Esophagus squamous epithelium (tissue), 5 donors: ENCODE measurements at places on chromosomes 12 and 14.
A peak's percentile ranks its signal among the peaks of the same experiment; 100 is the strongest.

DNA sequence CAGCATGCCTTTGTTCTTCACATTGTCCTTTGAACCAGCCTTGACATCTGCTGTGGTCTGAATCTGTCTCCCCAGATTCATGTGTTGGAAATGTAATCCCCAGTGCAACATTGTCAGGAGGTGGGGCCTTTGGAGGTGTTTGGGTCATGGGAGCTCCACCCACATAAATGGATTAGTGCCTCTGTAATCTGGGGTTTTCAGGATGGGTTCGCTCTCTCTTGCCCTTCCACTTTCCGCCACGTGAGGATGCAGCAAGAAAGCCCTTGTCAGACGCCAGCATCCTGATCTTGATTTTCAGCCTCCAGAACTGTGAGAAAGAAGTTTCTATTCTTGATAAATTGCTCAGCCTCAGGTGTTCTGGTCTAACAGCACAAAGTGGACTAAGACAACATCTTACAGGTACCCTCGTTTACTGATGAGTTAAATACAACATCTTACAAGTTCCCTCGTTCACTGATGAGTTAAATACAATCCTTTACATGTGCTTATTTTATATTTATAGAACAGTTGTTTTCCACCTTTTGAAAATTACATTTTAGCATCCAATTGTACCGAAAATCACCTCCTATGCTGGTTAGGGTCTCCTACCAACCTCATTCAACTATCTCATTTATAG lies 54.4 kb upstream of the RIMBP2 start:
- DNase-seq: no peak

GRCh38 chr14:31678421-31679249 lies 117.4 kb downstream of the NUBPL start:
- DNase-seq: no peak

GRCh38 chr12:105110851-105111250 lies 3.3 kb downstream of the WASHC4 start:
- DNase-seq: no peak

GRCh38 chr14:104112609-104113571 lies 25.5 kb upstream of the KIF26A start:
- no peak for DNase-seq

- DNase-seq: no peak
Measured at GRCh38 chr12:65742018-65743010, 82.0 kb upstream of the HMGA2 start.

DNA sequence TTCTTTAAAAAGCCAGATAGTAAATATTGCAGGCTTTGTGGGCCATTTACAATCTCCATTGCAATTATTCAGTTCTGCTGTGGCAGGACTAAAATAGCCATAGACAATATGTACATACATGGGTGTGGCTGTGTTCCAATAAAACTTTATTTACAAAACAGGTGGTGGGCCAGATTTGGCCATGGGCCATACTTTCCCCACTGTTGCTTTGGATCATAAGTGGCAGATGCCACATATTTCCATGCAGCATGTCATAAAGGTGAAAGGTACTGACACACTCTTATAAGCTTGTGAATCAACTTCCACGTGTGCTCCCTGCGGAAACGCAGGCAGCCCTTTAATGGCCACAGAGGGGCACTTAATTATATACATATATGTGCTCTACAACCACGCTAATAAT lies 244.4 kb upstream of the FOXN3 start:
- no peak for DNase-seq

DNA sequence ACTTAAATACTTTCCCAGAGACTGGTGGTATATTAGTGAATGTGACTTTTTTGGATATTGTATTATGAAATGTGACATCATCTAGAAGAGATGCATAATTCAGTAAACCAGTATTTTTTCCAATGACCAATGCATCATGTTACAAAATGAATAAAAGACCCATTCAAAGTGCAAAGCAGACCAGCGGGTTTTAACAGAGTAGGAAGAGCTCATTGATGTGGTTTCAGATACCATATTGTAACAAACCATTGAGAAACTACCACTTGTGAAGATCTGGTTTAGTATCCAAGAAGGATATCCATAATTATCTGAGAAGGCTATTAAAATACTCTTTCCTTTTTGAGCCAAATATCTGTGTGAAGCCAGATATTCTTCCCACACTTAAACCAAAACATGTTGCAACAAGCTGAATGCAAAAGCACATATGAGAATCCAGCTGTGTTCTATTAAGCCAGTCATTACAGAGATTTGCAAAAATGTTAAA lies 47.7 kb downstream of the MVK start:
- DNase-seq: no peak

DNA sequence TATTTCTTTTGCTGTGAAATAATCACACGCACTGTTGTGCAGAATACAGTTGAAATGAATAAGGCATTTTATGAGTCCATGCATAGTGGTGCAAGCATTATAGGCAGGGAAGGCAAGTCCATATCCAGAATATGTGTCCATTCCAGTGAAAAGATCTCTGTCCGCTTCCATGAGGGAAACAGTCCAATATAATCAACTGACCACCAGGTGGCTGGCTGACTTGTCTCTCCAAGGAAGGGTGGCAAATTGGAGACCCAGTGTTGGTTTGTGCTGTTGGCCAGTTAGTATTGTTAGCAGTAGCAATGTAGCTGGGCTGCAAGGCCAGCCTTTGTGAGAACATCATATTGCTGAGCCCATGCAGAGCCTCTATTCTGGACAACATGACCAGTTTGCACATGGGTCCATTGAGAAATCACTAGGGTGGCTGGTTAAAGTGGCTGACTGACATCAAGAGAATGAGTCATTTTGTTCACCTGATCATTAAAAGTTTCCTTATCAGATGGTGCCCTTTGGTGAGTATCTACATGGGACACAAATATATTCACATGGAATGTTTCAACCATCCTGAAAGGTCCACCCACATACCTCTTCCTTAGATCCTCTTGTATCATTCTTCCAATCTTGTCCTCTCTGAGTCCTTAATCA lies 17.3 kb upstream of the YAF2 start:
- DNase-seq: no peak

GRCh38 chr14:79443602-79444001 lies 767.7 kb downstream of the DIO2 start:
- no peak for DNase-seq

DNA sequence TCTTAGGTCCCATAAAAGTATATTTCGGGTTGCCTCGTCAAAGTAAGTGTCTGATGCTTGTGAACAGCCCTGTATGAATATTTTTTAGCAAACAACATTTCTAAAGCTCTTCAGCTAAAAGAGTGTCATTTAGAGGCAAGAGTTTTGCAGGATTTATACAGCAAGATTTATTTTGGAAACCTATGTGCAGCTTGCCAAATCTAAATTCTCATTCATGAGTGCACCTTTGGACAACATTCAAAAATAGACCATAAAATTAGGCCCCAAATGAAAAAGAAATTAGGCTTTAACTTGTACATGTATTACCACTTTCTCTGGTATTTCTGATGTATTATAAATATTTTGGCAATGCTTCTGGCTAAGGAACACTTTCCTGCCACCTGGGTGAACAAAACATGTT lies 224.4 kb upstream of the PDZRN4 start:
- no peak for DNase-seq

GRCh38 chr12:121241156-121241970 lies 31.4 kb downstream of the P2RX4 start:
- no peak for DNase-seq

DNA sequence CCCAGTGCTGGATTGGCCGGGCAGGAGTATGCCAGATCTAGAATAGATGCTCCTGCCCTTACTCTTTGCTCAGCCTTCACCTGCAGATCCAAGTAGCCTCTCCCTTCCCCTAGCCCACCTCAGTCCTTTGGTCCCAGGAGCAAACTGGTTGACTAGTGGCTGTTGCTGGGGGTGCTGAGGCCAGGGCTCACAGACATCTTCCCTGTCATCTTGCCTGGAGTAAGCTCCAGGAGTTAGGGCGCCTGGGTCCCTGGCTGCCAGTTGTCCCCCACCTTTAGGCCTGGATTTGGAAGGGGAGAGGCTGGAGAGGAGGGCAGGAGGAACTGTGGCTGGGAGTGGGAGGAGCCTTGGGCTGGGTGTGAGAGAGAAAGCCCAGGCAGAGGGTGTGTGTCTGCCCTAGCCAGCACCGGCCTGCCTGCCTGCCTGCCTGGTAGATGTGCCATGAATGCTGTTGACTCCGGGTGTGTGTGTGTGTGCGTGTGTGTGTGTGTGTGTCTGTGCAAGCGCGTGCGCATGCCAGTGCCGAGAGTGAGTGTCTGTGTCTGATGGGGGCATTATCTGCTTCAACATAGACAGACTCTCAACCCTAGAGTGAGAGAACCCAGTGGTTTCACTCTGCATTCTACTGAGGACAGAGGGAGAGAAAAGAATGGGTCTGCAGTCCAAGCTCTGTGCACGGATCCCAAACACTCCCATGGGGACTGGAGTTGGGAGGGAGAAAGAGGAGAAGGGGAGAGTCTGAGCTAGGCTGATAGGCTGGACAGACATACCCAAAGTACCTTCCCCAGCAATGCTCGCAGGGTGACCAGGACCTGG lies 845 bp upstream of the RARG start:
- no peak for DNase-seq

DNA sequence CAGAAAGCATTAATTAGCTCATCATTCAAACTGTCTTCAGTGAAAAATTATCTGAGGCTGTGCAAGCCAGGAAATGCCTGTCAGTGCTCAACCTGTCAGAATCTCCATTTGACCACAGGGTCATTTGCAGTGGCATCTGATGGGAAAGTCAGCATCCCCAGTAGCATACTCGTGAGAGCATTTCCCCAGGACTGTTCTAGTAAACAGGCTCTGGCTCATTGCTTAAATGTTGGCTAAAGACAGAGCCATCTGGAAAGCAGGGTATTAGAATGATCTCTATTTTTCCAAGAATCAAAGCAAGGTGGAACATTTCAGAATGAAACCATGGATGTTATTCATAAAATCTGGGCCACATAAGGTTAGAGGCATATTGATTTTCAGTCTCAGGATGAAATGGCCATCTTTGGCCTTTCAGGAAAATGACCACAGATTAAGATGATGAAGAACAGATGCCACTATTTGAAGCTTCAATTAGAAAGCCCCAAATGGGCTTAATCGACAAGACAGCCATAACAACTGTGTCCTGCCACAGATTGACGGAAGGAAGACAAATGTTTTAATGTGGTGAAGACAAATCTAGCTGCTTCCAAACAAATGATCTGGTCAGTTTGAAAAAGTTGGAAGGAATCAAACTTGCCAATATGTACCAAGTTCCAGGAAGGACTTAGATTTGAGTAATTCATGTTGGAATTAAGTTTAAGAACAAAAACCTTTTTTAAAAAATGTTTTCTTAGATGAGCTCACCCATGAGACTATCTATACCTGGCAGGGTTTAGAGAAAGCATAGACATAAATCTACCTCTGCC lies 94.0 kb upstream of the FAR2 start:
- DNase-seq: no peak

GRCh38 chr12:28114488-28114887 lies 75.8 kb upstream of the CCDC91 start:
- DNase-seq: no peak

GRCh38 chr12:120989687-120990086 lies 11.3 kb downstream of the HNF1A start:
- no peak for DNase-seq

- DNase-seq: no peak
Measured at GRCh38 chr12:122128481-122128880, 45.5 kb downstream of the IL31 start.

- DNase-seq: no peak
Measured at GRCh38 chr14:64549016-64549415, 745 bp upstream of the PPP1R36 start.

GRCh38 chr12:94761559-94761958 lies 111.2 kb upstream of the TMCC3 start:
- DNase-seq: no peak

- no peak for DNase-seq
Measured at GRCh38 chr12:119938049-119938667, 50.9 kb upstream of the BICDL1 start.

GRCh38 chr14:45757655-45758054 lies 504.7 kb upstream of the MIS18BP1 start:
- no peak for DNase-seq

DNA sequence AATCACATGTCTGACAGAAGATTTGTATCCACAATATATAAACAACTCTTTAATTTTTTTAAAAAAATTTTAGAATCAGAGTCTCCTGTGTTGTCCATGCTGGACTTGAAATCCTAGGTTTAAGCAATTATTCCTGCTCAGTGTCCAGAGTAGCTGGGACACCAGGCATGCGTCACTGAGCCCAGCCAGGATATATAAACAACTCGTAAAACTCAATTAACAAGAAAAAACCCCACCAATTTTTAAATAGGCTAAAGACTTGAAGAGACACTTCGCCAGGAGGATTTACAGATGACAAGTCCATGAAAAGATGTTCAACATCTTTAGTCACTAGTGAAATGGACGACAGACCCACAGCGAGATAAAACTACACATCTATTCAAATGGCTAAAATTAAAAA lies 2.0 kb upstream of the SCN8A start:
- no peak for DNase-seq

- no peak for DNase-seq
Measured at GRCh38 chr12:69415471-69416275, 54.5 kb upstream of the FRS2 start.

DNA sequence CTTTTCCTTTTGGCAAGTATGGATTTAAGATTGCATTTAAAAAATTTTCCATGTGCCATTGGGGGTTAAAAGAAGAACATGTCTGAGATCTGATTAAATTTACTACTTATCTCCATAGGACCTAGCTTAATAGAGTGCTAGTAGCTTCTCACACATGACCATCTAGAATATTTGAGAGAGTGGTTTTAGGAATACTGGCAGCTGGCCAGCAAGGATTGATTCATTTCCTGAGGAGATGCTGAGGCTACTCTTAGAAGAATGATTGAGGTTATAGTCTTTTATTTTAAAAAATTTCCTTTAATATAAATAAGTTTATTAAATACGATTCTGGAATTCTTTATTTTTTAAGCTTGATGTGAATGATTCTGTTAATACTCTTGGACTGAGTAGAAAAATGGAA lies 56.2 kb downstream of the MIPOL1 start:
- DNase-seq: no peak

DNA sequence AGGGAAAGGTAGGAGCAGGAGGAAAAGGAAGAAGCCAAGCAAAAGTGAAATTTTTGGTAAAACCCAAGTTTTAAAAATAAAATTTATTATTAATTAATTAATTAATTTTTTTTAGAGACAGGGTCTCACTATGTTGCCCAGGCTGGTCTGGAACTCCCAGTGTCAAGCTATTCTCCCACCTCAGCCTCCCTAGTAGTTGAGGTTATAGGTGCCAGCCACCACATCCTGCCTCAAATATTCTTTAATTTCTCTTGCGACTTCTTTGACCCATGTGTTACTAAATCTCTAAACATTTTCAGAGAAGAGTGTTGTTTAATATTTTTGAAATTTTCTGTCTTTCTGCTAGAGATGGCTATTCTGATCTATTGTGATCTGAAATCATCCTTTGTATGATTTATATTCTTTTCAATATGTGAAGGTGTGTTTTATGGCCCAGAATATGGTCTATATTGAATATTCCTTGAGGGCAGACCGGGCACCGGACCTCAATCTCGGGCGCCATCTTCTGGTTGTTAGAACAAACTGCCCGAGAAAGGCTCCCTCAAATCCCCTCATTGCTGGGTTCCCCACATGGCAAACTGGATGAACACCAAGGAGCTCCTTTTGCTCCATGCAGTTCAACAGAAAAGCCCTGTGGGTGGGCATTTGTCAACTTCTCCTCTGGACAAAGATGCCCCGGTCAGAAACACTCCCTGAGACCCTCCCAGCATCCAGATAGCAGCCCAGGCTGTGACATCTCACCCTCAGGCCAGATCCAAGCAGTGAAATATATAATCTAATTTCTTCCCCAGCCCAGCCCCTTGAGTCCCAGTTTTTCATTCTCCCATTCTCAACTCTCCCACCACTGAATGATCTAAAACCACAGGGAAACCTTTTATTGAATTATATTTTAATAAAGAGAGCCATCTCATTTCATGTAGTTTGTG lies 110.5 kb downstream of the ASCL4 start:
- peak; percentile 10 for DNase-seq
